ENCODE measurements at places on chromosomes 7 and 10.

- no peak for DNase-seq
Observed at GRCh38 chr10:78335371-78335690, 301.7 kb downstream of the RPS24 start.

DNA sequence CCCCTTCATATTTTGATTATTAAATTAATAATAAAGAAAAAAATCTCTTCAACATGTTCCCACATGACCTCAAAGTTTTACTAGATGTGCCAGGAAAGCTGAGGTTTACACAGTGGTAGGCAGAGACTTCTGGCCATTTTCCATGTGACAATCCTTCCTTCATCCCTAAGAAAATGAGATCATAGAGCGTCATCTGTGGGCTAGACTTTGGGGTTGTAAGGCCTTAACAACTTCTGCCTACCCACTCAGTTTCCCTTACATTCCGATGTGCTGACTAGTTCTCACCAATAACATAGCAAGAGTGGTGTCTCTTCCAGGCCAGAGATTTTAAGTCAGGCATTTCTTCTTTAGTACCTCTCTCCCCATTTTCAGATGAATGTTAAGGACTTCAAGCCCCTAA is 171.1 kb upstream of the PHF14 start:
- no peak for DNase-seq

- no peak for DNase-seq
Observed at GRCh38 chr10:79241990-79242619, 105.2 kb upstream of the PPIF start.

GRCh38 chr7:13639396-13639795 is 350.1 kb downstream of the ETV1 start:
- DNase-seq, result no peak

DNA sequence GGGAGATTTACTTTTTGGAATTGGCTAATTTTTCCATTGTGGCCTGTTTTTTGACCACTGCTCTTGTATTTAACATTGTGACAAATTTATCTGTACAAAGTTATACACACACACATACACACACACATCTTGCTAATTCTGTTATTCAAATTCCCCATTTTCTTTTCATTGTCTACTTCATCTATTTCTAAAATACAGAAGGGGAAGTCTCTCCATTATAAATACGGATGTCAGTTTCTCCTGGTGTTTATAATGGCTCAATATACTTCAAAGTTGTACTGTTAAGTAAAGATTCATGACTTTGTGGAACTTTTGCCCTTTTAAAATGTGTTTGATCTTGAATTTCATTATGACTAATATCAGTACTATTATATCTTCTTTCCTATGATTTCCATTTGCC is 81.0 kb downstream of the CNOT4 start:
- no peak for DNase-seq

DNA sequence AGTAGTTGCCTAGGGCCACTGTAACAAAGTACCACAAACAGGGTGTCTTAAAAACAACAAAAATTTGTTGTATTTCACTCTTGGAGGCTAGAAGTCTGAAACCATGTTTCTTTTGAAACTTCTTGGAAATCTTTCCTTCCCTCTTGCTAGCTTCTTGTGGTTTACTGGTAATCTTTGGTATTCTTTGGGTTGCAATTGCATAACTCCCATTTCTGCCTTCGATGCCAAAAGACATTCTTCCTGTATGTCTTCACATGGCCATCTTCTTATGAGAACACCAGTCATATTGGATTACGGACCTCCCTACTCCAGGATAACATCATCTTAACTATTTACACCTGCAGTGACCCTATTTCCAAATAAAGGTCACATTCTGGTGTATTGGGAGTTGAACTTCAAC is 357.4 kb downstream of the PPP1R3A start:
- no peak for DNase-seq

DNA sequence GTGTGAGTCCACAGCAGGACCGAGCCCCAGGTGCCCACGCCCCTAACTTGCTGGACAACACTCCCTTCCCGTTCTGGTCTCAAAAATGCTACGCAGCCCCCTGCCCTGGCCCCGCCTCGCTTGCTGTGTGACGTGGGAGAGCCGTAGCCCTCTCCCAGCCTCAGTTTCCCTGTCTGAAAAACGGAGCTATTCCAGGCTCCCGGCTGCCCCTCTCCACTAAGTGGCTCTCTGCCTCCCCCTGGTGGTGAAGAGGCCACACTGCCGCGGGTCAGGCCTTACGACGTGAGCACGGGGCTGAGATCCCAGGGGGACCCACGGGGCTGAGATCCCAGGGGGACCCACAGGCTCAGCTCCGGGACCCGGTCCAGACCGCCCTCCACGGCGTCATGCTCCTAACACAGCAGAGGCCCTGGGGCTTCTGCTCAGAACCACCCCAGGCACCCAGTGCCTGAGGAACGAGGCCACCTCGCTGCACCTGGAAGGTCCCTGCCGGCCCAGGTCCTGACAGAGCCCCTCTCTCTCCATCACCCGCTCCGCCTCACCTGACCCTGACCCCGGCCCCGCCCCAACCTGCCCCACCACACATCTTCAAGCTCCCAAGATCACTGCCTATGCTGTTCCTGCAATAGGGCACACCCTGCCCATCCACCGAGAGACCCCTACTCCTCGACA is 26.7 kb downstream of the MICALL2 start:
- peak; percentile 61 for DNase-seq

- DNase-seq, result no peak
Observed at GRCh38 chr10:66238343-66238742, 687.5 kb upstream of the LRRTM3 start.

- DNase-seq, result no peak
Observed at GRCh38 chr10:38007991-38008390, 2.5 kb upstream of the ZNF33A start.

GRCh38 chr7:65938336-65938895 is 43.6 kb downstream of the GUSB start:
- DNase-seq, result no peak

DNA sequence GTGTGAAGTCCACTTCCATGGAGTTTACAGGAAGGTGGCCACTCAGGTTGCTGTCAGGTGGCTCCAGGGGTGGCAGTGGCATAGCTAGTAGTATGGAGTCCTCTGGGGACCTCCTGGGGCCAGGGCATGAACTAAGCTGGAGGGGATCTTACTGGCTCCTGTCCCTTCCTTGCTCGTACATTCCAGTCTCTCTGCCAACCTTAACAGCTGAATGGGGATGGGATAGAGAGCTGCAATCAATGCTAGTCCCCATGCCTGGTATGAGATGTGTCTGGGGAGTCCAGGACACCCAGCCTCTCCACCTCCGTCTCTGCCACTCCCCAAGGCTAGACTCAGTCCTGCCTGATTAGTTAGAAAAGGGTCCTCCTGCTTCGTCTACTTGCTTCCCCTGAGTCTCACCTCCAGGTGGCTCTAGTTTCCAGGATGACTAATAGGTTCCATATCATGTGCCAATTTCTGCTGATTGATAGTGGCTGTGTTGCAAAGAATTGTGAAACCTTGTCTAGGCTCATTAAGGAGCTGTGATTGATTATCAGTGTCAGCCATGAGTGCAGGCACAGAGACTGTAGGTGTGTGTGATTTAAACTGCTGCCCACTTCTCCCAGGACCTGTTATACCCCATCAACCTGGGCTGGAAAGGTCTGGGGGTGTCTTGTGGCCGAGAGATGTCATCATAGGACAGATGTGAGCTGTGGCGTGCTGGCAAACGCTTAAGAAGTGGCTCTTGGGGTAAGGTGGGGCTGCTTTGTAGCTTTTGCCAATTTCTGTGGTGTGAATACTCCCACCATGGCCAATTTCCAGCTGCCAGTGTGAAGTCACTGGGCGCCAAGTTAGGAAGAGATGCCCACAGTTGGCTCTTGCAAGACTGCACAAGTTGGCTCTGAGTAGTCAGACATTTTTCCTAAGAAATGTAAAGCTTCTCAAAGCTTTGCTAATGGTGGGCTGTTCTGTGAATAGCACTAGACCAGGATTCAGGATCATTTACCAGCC is 59.8 kb downstream of the COL13A1 start:
- no peak for DNase-seq

- no peak for DNase-seq
Observed at GRCh38 chr10:124595143-124595883, 133.7 kb downstream of the LHPP start.

GRCh38 chr10:69742928-69743602 is 58.6 kb upstream of the COL13A1 start:
- DNase-seq, result no peak

GRCh38 chr10:123580426-123580825 is 85.7 kb upstream of the GPR26 start:
- no peak for DNase-seq

DNA sequence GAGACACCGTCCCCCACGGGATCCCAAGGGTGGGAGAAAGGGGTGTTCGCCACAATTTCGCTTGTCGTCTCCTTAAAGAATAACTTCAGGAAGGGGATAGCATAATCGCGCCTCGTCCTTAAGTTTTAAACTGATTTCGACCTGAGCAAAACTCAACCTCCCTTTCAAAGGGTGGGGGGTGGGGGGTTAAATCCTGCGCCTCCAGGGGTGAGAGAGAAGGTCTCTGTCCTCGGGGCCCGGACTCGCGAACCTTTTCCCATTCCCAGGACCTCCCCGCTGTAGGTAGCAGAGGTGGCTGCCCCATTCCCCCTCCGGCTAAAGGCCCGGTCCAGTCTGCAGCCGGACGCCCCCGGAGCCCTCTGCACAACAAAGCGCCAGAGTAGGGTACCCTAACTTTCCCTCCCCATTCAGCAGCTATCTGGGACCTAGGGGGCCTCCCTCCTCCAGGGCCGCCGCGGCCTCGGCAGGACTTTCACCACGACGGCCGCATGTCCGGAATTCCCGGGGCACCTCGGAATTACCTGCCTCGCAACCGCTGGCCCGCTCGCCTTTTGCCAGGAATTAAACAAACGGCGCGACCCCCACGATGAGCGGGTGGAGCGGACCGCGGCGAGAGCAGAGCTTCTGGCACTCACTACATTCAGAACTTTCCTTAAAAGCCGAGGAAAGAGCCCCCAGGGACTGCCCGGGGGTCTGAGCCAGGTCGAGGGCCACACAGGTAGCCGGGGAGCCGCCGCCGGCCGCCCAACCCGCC is 1.7 kb downstream of the CDK6 start:
- no peak for DNase-seq

DNA sequence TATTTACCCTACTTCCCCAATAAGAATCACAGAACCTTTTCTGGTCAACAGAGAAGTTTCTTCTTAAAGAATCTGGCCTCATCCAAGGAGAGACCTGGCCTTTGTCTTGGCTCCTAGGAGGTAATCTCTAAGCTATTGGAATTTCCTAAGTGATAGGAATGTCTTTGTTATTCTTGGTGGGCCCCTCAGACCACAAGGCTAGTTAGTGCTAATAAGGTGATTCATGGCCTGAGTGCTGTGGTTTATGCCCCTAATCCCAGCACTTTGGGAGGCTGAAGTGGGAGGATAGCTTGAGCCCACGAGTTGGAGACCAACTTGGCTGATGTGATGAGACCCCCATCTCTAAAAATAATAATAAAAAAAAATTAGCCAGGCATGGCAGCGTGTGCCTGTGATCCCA is 60.0 kb upstream of the CYP2C18 start:
- no peak for DNase-seq

DNA sequence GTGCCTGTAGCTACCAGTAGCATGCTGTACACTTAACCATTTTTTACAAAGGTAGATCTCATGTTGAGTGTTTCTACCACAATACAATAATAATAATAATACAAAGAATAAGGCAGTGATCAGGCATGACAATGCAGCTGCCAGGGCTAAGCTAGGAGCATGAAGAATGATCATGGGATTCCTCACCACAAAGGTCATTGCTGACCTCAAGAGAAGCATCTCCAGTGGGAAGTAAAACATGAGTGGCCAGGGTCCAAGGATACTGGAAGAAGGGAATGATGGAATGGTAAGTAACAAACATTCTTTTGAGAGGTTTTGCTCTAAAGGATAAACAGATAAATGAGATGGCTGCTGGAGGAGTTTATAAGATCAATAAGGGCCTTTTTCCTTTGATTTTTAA is 591.1 kb downstream of the TNS3 start:
- DNase-seq, result no peak

All from tibial nerve (tissue), 4 donors.